NCI-H345 (cell line): ENCODE measurements at places on chromosomes 1 and 21.
A peak's percentile ranks its signal among the peaks of the same experiment; 100 is the strongest.

DNA sequence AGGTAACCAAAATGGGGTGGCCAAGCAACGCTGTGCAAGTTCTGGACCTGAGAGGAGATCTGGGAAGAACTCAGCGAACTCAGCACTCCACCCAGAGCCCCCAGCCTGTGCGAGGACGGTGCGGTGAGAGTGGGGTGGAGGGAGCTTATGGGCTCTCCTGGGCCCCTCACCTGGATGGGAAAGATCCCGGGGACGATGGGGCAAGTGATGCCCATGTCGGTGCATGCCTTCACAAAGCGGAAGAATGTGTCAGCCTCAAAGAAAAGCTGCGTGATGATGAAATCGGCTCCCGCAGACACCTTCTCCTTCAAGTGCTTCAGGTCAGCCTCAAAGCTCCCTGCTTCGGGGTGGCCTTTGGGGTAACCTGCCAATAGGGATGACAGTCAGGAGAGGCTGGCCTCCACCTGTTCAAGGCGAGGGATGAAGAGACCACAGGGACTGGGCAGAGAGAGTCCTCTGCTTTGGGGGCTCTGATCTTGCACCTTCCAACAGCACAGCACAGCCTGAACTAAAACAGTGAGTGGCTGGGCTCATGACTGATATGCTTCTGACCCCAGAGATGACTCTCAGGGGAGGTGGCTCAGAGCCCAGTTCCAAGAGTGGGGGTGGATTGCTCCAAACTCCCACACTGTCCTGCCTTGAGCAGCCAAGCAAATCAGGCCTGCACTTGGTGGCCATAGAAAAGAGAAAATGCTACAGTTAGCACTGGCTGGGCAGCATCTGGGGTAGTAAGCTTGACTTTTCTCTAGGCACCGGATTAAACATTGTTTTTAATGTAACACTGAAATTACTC, 9.5 kb downstream of the MTHFR start:
- DNase-seq: no peak

DNA sequence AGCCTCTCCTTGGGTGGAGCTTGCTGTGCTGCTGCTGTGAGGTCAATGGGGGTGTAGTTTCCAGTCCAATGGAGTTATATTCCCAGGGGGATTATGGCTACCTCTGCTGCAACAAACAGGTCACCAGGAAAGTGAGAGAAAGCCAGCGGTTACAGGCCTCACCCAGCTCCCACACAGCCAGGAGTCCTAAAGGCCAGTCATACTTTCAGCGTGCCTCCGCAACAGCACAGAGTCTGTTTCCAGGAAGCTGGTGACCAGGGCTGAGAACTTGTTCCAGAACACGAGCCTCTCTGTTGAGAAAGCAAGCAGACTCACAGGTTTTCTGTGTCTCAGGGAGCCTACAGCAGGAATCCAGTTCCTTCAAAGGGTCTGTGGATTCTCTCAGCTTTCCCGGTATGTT, 17.3 kb upstream of the OR2M5 start:
- no peak for DNase-seq

DNA sequence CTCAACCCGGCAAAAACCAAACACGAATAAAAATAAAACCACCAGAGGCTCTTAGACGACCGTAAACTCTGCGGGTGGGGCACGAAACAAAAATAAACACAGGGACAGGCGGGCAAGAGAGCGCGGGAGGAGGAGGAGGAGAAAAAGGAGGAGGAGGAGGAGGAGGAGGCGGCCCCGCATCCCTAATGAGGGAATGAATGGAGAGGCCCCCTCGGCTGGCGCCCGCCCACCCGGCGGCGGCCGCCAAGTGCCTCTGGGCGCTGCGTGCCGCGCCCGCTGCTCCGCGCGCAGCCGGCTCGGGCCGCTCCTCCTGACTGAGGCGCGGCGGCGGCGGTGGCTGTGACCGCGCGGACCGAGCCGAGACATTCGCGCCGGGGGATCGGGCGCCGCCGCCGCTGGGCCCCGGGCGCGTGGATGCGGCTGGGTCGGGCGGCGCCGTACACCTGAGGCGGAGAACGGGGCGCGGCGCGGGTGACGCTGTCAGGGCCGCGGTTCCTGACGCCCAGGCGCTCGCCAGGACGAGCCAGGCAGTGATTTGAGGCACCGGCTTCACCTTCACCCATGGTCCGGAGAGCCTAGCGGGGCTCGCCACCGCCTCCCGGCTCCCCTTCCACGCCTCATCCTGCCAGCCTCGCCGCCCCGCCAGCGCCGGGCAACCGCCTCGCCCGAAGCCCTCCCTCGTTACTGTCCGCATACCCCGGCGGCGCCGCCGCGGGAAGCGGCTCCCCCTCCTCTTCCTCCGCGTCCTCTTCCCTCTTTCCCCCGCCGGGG, at the start of gene MARK1:
TSS of gene MARK1 (plus strand) at position 229 of the 771 bp plus-strand sequence. CDS start 687 bp downstream, outside the sequence.
- DNase-seq: peak; percentile 80

DNA sequence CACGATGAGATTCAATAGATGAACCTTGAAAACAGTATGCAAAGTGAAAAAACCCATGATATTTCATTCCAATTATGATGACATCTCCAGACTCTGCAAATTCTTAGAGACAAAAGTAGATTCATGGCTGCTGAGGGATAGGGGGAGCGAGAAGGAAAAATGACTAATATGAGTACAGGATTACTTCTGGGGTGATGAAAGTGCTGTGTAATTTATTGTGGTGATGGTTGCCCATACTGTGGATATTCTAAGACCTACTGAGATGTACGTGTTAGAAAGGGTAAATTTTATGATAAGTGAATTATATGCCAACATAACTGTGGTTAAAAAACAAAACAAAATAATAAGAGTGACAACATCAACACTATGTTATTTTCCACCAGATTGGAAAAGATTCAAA, 18.9 kb upstream of the RGS7 start:
- DNase-seq: no peak

- DNase-seq: no peak
Measured at GRCh38 chr1:187390215-187390818, 561.6 kb downstream of the PLA2G4A start.

DNA sequence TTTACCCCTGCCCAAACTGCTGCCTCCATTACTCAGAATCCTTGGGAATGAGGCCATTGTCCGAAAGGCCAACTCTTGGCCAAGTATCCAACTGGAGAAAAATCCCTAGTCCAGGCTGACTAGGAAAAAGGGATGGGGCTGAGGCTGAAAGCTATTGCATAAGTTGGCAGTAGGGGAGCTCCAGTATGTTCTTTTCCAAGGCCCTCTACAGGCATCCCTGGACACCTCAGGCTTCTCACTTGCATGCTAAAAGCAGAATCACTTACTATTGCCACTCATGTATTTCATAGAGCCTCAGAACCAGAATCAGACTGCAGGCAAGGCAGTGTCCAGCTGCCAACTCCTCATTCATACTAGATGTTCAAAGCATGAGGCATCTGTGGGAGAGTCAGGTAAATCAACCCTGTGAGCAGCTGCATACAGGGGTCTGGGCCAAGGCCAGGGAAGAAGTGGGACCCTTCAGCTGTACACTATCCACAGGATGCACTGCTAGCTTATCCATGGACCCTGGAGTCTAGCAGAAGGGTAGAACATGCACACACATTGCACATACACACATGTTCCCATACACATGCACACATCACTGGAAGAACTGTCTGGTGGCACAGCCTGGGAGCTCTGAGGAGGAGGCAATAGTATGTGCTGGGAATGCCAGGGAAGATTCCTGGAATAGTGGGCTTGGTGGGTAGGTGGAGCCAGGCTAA, 195.3 kb downstream of the C1orf94 start:
- DNase-seq: peak; percentile 13

DNA sequence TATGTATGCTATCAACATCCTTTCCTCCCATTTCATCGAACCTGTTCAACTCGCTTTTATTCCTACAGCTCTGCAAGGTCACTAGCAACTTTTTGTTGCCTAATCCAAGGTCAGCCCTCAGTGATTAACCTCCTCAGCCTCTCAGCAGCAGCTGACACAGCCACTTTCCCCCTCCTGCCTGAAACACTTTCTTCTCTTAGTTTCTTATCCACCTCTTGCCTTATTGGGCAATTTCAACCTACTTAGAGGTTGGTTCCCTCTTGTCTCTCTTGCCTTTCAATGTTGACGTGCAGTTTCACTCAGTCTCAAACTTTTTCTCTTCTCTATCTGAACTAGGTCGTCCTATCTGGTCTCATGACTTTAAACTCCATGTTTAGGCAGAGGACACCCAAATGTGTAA, 156.3 kb downstream of the C1orf94 start:
- DNase-seq: no peak

DNA sequence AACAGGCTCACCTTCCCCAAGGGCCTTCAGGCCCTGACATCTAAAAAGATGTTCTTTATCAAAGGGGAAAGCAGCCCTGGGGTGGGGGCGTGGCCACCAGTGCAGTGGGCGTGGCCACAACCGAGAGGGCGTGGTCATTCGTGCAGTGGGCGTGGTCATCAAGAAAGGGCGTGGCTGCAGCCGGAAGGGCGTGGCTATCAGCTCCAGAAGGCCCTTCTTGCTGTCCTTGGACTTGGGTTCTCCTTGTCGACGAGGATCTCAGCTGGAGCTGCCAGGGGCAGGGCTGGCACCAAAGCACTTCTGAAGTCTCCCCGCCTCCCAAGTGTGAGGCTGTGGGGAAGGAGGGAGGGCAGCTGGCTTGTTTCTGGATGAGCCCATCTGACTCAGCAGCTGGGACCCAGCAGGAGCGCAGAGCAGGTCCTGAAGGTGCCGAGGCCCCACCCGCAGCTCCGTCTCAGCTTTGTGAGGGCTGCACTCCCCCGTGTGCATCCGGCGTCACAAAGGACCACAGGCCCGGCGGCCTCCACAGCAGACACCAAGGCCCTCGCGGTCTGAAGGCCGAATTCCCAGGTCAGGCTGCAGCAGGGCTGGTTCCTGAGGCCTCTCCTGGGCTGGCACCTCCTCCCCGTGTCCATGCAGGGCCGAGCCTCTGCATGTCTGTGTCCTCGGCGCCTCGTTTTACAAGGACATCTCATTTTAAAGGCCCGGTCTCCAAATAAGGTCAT, 12.8 kb downstream of the PDE9A start:
- no peak for DNase-seq

DNA sequence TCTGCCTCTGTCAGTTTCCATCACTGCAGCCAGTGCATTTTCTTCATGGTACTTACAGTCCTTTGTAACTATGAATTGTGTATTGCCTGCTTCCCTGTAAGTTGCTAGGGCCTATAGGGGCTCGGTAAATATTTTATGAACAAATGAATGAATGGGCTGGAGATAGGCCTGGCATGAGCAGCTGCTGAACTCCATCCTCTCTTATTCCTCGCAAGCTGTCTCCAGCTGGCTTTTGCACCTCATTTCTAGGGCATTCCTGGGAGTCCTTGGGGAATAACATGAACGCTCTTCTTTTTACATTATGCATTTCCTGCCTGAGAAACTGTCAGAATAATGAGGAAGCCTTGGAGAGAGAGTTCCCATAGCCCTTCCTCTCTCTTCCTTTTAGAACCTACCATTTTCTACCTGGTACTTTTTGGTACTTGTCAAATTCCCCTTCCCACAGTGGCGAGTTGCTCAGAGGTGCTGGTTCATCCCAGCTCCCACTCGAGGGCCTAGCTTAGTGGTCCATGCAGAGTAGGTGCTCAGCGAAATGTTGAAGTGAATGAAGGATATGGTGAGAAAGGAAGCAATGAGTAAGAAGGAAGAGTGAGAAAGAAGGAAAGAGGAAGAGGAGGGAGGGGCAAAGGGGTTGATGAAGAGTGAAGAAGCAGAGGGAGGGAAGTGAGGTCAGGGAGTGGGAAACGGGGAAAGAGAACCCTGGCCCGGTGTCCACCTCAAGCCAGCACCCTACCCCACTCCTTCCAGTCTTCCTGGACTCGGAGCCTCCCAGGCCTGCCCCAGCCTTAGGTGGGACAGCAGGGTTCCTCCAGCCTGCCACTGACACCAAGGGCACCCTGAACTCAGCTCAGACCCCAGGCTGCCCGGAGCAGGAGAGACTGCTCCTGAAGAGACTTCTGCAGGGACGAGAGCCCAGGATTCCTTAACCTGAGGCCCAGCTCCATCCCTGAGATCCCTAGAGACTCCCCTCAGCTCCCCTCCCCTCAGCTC, 29.6 kb downstream of the KCNC4 start:
- DNase-seq: no peak

DNA sequence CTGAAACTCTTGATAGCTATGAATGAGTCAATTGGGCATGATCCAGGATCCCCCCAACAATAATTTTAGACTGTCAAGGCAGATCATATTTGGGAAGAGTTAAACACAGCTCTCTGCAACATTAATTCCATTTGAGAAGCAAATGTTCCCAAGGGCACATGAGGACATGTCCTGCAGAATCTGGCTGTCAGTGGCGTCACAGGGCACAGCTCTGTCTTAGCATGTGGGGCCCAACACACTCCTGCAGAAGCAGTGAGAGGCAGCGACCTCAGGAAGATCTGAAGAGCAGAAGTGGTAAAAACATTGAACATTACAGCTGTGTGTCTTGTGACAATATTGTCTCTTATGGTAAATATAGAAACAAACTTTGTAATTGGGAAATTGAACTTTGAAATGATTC, 197.1 kb upstream of the PBX1 start:
- DNase-seq: no peak

- DNase-seq: no peak
Measured at GRCh38 chr1:2368053-2368744, 23.2 kb downstream of the MORN1 start.

- DNase-seq: no peak
Measured at GRCh38 chr1:91622616-91623015, 122.0 kb downstream of the CDC7 start.

DNA sequence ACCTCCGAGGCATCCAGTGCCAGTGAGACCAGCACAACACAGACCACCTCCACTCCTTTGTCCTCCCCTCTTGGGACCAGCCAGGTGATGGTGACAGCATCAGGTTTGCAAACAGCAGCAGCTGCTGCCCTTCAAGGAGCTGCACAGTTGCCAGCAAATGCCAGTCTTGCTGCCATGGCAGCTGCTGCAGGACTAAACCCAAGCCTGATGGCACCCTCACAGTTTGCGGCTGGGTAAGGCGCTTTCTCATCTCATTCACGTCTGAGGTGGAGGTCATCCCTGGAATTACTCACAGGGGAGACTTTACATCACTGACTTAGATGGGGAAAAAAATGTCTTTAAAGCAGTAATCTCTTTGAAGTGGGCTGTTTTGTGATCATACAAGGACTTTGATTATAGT, 106.3 kb downstream of the CD247 start:
- peak; percentile 3 for DNase-seq

GRCh38 chr1:181091309-181092040, 3.0 kb downstream of the IER5 start:
- DNase-seq: no peak
